ENCODE measurements at places on chromosomes 6 and 20.

GRCh38 chr6:89222712-89223039 lies 5.5 kb upstream of the GABRR1 start:
- DNase-seq = no peak

DNA sequence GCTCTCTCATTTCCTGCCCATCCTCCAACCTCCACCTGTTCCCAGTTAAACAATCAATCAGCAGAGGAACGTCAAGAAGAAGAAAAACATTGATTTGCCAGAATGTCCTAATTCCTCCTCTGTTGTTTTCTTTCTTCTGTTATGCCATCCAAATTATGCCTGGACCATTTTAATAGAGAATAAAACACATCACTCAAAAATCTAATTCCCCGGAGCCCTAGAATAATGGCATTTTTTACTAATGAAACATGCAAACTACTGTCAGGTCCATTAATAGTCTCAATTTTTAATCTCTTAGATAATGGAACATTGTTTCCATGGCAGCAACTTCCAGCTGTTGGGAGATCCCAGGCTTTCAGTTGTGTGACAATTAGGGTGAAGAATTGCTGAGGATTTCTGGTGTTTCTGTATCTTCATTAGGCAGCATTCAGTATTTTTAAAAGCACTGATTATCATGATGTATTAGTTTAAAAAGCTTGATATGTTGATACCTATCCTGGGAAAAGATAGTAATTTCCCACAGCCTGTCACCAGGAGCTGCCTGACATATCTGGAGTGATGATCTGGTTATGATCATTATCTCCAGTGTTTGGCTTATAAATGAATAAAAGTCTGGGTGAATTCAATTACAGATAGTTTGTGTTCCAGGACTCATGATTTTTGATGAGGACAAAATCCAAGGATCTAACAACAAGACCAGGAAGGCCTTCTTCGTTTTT lies 209.8 kb downstream of the TPBG start:
- no peak for DNase-seq

GRCh38 chr20:40313730-40314129 lies 375.3 kb downstream of the MAFB start:
- no peak for DNase-seq

GRCh38 chr6:41182069-41183034 lies 18.6 kb downstream of the TREML2 start:
- no peak for DNase-seq

GRCh38 chr6:38432079-38432478 lies 207.7 kb downstream of the BTBD9 start:
- no peak for DNase-seq

GRCh38 chr6:138275976-138276375 lies 57.7 kb upstream of the PBOV1 start:
- DNase-seq = no peak

DNA sequence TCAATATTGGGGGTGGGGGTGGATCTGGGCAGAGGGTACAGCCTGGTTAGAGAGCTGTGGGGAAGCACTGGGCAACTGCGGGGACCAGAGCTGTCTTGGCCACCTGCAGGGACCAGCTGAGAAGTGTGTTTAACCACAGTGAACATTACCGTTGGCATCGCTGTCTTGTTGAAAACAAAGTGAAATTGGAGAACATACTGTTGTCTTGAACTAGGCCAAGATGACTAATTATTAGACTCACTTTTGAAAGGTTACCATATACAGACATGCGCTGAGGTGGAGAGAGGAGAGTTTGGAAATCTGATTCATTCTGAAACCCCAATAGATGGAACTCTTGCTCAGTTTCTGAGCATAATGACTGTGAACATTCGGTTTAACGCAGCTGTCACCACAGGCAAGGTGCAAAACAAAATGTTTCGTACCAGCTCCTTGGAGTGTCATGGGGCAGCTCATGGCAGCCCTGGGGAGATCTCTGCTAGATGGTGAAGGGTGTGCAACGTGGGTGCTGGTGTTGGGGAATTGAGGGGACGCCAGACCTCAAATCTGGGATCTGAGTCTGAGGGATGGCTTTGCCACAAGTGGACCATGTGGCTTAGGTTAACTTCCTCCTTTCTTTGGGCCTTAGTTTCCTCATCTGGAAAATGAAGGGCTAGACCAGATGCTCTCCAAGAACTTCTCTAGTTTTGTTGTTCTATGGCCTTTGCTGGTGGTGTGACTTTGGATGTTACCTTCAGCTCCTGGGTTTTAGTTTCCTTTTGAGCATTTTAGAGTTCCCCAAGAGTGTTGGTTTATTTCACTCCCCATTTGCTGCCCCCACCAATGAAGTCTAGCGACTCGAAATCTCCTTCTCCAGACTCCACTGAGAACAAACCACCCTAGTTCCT lies 24.6 kb upstream of the GTSF1L start:
- DNase-seq = peak; percentile 54

GRCh38 chr20:19510611-19511010 lies 247.4 kb upstream of the RIN2 start:
- DNase-seq = no peak

DNA sequence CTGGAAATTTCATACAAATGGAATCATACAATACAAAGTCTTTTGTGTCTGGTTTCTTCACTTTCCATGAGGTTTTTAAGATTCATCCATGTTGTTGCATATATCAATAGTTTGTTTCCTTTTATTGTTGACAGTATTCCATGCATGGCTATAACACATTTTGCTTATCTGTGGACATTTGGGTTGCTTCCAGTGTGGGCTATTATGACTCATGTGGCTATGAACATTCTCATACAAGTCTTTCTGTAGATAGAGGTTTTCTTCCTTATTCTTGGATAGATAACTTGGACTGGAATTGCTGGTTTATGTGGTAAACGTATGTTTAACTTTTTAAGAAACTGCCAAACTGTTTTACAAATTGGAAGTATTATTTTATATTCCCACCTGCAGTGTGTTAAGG lies 30.0 kb upstream of the KIF6 start:
- DNase-seq = no peak

GRCh38 chr20:24918579-24919566 lies 30.2 kb upstream of the CST7 start:
- DNase-seq = no peak

DNA sequence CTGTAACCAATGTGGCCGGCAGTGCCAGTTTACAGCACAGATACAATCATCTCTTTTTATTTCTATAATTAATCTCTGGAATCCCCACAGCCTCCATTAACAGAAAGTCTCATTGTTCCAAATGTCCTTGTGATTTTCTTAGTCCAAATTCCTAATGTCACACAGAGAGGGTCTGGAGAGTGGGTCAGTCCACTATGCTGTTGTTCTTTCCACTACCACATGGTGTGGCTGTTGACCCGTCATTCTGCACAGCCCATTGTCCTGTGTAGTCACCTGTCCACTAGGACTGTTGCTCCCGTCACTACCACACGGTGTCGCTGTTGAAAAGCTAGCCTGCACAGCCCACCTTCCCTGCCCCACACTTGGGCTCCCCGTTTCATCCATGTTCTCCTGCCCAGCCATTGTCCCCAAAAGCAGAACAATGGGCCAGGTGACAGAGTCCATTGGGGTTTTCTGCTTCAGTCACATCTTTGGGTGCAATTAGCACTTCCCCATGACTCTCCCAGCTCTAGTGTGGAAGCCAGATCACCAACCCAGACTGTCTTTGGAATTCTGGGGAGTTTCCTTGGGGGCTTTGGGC lies 8.6 kb upstream of the LBP start:
- DNase-seq = no peak

DNA sequence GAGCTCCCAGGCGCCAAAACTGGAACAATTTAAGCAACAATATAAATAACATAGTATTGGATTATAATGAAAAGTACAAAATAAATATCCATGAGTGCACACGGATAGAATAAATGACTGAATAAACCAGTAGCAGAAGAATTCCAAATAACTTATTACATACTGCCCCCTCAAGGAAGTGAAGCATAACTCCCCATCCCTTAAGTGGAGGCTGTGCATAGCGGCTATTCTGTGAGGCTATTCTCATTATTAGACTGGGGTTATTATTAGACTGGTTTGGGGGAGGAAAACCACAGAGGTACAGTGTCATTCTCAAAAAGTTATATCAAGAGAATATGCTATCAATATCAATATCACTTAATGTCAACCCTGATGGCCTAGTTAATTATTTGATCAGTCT lies 94.4 kb upstream of the SIRPA start:
- no peak for DNase-seq

GRCh38 chr20:63734111-63734945 lies 2.1 kb upstream of the LIME1 start:
- DNase-seq = no peak

GRCh38 chr20:15576411-15576810 lies 996.8 kb downstream of the KIF16B start:
- no peak for DNase-seq

DNA sequence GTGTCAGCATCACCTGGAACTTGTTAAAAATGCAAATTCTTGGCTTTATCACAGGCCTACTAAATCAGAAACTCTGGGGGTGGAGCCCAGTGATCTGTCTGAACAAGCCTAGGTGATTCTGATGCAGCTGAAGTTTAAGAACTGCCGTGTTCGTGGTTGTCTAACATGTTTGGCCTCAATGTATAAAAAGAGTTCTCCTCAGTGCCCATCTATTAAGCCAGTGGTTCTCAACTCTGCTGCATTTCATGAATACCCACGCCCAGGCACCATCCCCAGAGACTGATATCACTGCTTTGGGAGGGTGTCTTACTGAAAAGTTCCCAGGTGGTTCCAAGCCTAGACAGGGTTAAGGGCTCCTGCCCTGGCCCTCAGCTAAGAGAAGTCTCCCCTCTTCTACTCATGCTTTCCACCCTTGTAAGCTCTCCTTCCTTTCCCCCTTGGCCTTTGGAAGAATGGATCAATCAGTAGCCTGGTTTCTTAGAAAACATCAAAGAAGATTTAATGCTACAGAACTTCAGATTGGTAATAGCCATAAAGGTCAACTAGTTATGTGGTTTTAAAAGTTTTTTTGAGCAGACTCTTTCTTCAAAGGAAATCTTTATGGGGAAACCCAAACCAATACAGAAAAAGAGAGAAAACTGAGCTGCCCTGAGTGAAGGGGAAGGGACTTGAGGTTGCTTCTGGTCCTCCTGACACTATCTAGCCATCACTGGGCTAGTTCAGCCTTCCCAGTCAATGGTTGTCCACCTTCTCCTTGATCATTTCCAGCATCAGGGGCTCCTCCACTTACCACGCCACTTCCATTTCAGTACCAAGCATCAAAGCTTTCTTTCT lies 38.9 kb upstream of the TNFAIP3 start:
- DNase-seq = peak; percentile 41

DNA sequence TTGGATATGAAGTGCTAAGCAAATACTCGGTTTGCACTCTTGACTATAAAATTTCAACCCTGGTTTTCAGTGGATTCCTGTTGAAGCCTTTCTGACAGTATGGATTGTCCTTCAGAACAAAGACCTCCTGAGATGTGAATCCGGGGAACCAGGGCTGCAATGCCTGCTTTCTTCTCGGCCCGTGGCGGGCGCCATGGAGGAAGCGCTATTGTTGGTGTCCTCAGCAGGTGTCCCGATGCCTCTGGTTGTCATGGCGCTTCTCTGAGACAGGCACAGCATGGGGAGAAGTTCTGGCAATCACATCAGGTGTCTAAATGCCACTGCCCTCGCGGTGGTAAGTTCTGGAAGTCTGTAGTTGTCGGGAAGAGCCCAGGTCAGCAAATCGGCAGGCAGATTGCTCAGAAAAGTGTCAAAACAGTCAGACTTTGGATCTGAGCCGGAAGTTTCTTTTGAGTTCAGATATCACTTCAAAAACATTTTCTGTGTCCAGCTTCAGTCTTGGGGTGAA lies 188.5 kb downstream of the CDH4 start:
- no peak for DNase-seq

- DNase-seq = no peak
Observed at GRCh38 chr20:50328996-50329898, 138.6 kb downstream of the CEBPB start.

GRCh38 chr6:162408826-162409535 lies 318.6 kb downstream of the PRKN start:
- no peak for DNase-seq

- no peak for DNase-seq
Observed at GRCh38 chr6:133899556-133899955, 10.6 kb downstream of the TCF21 start.

DNA sequence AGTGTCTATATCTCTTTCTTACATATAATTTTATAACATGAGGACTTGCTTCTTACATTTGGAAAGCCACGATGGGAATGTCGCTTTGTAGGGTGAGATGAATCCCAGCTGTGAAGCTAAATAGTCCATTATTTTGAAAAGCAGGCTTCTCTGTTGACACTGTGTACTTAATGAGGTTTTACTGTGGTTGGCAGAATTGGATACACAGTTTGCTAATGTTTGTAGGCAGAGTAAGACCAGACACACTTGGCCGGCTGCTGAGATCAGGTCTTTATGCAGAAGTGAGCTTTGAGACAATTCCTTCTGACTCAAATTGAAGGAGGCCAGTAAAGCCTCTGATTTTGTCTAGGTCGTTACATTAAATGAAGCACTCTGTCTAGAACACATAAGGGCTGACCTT lies 93.0 kb downstream of the NDUFAF5 start:
- no peak for DNase-seq

DNA sequence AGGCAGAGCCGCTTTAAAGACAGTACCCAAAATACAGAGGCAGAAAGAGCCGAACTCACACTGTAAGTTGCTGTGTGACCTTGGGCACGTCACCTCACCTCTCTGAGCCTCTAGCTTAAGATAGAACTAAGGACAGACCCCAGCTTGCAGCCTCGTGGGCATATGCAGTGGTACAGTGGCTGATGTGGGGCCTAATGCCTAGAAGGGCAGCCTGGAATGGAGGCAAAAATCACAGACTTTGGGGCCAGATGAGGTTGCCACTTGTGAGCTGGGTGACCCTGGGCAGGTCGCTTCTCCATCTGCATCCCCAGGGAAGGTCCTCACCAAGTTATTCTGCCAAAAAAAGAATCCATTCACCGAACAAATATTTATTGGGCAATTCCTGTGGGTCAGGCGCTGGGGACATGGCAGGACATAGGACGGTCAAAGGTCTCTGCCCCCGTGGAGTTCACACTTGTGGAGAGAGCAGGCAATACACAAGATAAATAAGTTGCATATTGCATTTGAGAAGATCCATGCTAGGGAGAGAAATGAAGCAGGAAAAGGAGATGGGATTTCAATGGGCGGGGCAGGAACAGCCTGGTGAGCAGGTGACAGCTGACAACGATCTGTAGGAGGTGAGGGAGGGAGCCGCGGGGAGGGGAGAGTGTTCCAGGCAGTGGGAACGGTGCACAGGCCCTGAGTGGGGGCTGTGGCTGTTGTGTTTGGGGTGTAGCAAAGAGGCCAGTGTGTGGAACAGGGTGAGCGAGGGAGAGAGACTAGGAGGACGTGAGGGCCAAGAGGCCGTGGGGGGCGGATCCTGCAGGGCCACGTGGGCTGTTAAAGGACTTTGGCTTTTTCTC lies 115.2 kb downstream of the CEBPB start:
- no peak for DNase-seq

Measured in activated naive CD8-positive, alpha-beta T cell treated with anti-CD3 and anti-CD28 coated beads, Interleukin-2, amount 10 ng/mL, durations not matched to agents 7 days and 5 days (primary cell).